ENCODE measurements at places on chromosomes 4 and X. TPM values are rescaled to one million over a fixed set of nuclear protein-coding genes. Genes with fewer than 3 reads are reported as not detected.

- no peak for DNase-seq
These were observed 137.4 kb downstream of the NSUN7 start for GRCh38 chr4:40886931-40887763.

DNA sequence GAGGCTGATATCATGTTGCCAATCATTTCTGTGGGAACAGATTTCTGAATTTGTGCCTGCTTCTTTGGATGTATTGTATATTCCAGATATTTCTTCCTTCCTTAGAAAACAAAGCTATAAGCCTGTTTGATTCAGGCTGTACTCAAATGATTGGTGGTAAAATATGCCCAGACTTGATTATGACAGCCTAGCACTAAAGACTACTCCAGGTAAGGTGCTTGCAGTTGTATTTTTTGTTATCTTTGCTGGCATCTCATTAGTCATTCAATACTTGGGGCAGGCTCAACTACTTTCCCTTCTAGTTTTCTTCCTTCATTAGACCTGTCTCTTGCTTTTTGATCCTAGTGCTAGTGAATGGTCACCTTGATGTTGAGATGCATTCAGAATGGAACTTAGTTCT lies 90.6 kb downstream of the ZNF518B start:
- DNase-seq = no peak

Gene FAAH2
- total RNA-seq = 2.9 TPM

Gene ARMCX5
- total RNA-seq = 7.7 TPM

Gene DNAAF6
- not detected for total RNA-seq

DNA sequence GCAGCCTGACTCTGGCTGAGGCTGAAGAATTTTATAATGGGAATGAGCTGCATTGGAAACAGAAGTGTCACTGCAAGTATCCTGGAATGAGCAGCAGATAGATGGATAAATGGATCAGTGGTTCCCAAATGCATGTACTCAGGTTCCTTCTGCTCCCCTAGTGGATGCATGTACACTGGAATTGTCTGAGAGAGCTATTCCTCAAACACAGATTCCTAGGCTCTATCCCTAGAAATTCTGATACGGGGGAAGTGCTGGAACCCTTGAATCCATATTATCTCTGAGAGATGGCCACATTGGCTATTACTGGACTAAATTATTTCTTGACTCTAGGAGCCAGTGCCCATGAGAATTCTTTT lies 64.8 kb downstream of the TMEM131L start:
- DNase-seq = no peak

DNA sequence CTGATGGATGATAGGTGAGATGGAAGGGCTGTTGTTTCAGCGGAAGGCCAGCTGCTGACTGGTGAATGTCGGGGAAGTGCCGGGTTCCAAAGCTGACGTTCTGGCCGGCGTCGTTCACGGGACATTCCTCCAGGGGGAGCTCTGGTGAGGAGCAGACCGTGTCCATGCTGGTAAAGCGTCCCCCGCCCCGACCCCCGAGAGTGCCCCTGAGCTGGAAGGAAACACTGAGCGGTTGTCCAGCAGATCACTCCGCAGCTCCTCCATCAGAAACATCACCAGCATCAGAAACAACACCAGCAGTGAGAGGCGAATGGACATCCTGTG lies 18.6 kb upstream of the ADRA2C start:
- DNase-seq = no peak

Gene PITX2
- not detected for total RNA-seq

Gene TMEM128
- 18.5 TPM for total RNA-seq

Gene ZAR1
- total RNA-seq = not detected

Gene WWC2
- total RNA-seq = 0.55 TPM

Gene AGTR2
- not detected for total RNA-seq

Gene CWH43
- not detected for total RNA-seq

GRCh38 chrX:154900323-154900722 lies 14.2 kb downstream of the F8A1 start:
- no peak for DNase-seq

Gene SOX3
- total RNA-seq = not detected

Gene ART3
- not detected for total RNA-seq

DNA sequence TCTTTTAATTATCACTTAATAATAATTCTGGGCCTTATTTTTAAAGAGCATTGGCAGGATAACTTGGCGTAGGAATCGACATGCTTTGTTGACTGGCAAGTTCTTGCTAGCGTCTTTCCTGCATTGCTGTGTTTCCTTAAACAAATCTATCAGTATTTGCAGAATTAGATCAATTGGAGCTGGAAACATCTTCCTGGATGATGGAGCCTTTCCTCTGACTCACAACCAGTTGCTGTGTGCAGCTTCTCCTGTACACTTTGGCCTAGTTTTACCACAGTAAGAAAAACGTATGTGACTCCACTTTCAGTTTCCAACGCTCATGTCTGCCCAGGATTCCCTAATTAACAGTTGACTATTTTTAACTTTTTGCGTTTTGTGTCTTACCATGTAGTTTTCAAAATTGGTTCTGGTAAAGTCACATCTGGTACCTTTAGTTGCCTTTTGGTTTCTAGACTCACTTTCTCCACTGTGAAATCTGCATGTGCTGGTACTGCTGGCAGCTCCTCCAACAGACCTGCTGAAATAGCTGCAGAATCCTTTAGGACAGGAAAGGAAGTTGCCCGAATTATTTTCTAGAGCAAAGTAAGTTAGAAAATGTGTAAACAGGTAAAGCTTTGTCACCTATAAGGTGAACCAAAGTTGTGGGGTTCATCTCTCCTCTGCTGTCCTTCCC lies 553.2 kb upstream of the FAT1 start:
- DNase-seq = no peak

- DNase-seq = no peak
These were observed 133.0 kb downstream of the PARM1 start for GRCh38 chr4:75065909-75066308.

- no peak for DNase-seq
These were observed 56.6 kb downstream of the AMELX start for GRCh38 chrX:11349661-11350337.

DNA sequence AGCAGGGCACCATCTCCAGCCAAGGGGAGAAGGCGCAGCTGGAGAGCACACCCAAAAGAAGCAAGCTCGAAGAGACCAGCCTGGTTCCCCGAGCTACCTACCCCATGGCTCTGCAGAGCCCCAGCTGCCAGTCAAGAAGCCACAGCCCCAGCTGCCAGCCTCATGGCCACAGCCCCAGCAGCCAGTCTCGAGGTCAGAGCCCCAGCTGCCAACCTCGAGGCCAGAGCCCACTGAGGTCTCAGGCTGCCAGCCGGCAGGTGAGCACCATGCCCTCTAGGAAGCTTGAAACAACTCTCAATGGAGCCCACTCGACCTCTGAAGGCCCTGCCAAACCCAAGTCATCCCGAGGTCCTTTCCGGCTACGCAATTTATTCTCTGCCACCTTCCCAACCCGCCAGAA lies 27.0 kb upstream of the PRPS1 start:
- no peak for DNase-seq

Gene TENT5D
- total RNA-seq = not detected

All from activated T-helper 2 cell treated with anti-CD3 and anti-CD28 coated beads, Interferon-gamma antibody, Interleukin-2, Interleukin-4, amounts not matched to agents 10 μg/mL and 5 μg/mL and 100 μg/mL, durations not matched to agents 14 hours and 24 hours and 36 hours (primary cell).